Activated CD4-positive, alpha-beta T cell treated with anti-CD3 and anti-CD28 coated beads for 1 hour (primary cell): ENCODE measurements at places on chromosomes 4 and X.

DNA sequence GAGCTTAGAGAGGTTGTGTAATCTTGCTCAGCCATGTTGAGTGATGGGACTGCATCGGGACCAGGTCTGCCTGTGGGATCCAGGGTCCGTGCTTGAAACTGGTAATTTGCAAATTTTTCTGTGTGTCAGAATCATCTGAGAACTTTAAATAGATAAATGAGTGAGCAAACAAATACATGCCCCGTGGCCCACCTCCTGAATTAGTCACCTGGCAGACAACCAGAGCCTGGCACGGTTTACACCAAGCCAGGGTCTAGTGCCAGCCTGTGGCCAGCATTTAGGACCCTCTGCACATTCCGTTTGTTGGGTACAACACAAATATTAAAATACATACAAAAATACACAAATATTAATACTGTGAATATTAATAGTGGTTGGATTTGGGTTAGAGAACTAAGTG, 90.6 kb upstream of the STOX2 start:
- DNase-seq: no peak

GRCh38 chr4:67204441-67204840, 340.9 kb downstream of the CENPC start:
- no peak for DNase-seq

GRCh38 chr4:151034829-151035228, 19.7 kb upstream of the LRBA start:
- no peak for DNase-seq

DNA sequence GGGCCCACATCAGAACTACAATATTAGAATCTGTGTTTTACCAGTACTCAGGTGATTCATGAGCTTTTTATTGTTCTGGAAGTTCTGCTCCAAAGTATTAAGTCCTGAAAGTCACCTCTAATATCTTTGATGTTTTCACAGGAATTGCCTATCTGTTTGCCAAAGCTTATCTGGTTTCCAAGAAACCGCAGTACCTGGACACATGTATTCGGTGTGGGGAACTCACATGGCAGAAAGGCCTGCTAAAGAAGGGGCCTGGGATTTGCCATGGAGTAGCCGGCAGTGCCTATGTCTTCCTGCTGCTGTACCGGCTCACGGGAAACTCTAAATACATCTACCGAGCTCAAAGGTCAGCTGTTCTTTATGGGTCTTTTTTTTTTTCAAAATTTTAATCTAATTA, 18.4 kb upstream of the XK start:
- no peak for DNase-seq

- no peak for DNase-seq
These were observed 15.0 kb upstream of the OTUD4 start for GRCh38 chr4:145195167-145195952.

GRCh38 chr4:25493466-25493865, 116.4 kb downstream of the ANAPC4 start:
- DNase-seq: no peak

DNA sequence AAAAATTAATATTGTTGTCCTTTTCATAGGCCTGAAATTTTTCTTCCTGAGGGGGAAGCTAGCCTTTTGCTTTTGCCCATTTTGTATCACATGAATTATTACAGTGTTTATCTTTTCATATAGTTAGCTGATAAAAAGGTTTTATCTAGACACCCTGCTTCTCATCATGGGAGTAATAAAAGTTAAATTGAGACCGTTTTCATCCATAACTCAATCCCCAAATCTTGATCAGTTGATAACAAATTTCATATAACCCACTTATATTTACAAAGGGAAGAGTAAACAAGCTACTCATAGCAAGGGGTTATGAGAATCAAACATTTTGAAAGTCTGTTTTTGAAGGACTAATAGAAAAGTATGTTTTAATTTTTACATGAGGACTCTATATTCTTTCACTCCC, 23.5 kb upstream of the DCX start:
- DNase-seq: no peak

GRCh38 chr4:15587649-15588048, 67.5 kb downstream of the FBXL5 start:
- no peak for DNase-seq
